ENCODE measurements at places on chromosomes 11 and 22. TPM values are rescaled to one million over a fixed set of nuclear protein-coding genes. Genes with fewer than 3 reads are reported as not detected.
A peak's percentile ranks its signal among the peaks of the same experiment; 100 is the strongest.

DNA sequence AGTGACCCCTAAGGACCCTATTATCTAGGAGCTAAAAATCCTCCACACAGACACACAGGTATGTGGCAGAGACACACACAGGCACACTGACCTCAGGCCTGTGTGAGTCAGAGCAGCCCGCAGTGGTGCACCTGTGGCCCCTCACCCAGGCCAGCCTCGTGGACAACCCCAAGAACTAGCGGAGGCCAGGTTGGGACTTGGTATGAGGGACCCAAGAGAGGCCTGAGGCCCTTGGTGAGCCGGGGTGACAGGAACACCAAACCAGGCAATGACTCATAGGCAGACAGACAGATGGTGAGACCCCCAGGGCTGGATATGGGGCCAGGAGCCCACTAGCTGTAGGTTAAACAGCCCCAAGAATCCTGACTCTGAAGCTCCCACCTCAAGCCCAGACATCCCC is 6.0 kb downstream of the CASTOR1 start:
- no peak for DNase-seq

DNA sequence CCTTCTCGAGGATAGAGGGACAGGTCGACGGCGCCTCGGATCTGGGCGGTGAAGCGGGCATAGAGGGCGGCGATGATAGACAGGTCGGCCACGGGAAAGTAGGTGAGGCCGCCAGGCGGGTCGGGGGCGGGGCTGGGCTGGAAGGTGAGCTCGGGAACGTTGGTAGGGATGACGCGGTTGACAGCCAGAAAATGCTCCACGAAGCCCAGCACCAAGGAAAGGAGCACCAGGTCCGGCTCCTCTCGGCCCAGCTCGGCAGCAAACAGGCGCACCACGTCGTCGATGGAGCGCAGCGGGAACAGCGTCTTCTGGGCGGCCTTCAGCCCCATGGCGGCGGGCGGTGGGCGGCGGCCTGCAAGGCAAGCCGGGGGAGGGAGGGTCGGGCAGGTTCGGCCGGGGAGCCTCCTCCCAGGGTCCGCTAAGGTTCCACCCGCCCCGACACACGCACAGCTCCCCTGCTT is 540 bp downstream of the MEN1 start:
- no peak for DNase-seq

CHST1 gene
- not detected for polyA plus RNA-seq

DNA sequence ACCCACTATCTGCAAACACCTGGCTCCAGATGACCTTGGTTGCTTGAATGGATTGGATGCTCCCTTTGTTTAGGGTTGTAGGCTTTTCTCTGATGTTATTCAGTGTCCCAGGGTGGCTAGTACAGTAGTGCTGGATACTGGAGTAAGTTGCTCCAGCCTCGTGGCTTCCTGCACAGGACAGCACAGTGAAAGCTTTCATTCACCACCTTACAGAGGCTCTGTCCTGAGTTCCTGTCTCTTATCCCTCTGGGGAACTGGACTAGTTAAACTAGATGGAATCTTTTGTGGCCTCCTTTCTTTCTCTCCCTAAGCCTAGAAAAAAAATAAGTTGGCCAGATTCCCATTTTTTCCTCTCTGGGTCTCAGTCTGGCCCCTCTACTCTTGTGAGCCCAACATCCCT is 42.6 kb downstream of the MRPL48 start:
- DNase-seq, result no peak

SAA4 gene
- not detected for polyA plus RNA-seq

DNA sequence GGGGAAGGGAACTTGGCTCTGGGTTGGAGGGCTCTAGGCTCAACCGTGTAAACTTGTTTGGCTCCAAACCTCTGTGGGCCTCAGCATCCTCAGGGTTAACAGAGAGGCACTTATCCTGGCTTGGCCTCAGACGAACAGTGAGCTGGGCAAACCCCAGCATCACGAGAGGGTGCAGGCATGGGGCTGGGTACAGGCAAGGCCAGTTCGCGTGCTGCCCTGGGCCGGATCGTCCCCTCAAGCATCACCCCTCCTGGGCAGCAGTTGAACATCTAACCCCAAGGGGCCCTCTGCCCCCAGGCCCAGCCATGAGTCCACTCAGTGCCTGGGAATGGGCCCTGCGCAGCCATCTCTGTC is 1.9 kb downstream of the EHBP1L1 start:
- DNase-seq, result no peak

GRCh38 chr11:113161711-113162591 is 152.4 kb upstream of the TTC12 start:
- DNase-seq, result no peak

DNA sequence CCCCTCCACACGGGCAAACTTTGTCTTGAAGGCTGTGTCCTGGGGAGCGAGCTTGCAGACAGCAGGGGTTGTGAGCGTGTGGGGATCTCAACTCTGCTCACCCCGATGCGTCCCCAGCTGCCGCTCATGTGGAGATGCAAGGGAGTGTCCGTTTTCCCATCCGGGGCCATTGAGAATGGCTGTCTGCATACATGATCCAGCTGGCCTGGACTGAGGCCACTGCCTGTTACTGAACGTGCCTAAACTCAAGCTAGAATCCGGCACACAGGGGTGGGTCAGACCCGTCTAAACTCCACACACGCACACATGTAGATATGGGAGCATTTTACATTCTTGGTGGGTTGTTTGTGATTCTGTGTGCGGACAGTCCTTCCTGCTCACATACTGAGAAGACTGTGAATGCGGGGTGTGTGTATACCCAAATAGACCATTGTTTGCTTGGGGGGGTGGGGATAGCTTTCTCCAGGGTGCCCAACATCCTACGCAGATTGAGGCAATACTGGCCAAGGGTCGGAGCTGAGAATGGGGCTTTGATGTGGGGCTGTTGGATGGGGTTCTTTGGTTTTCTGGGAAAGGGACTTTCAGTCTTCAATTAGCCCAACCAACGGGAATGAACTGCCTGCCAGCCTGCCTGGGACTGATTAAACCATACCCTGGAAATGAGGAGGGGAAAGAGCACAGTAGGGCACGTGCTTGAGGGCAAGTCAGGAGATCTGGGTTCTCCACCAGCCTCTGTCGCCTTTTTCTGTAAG is 60.4 kb downstream of the ST3GAL4 start:
- no peak for DNase-seq

NLRX1 gene
- polyA plus RNA-seq, result 6.4 TPM

DNA sequence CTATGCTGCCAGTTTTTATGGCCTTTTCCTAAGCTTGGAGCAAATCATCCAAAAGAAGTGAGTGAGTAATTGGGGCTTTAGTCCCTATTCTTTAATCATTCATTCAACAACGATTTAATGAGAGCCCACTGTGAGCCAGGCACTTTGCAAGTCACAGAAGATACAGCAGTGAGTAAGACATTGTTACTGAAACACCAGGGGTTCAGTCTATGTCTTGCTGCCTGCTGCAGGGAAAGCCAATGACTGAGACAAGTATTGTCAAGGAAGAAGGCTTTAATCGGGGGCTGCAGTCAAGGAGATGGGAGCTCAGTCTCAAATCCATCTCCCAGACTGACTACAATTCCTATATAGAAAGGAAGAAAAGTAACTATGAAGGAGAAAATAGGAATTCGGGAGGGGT is 228.3 kb downstream of the FAM181B start:
- DNase-seq, result no peak

DNA sequence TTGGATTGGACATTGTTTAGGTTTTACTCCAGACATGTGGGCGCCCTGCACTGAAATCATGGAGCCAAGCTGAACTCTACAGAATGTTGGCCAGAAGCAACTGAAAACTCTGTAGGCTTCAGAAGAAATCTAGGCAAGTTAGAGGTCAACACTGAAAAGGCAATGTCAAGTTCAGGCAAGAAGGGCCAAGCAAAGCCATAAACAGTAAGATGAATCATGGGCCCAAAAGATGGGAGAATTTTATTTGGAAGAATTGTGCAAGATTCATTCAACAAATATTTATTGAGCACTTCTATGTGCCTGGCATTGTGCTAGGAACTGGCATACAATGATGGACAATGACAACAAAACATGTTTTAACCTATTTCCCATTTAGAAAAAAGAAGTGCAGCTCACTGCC is 10.9 kb downstream of the HOATZ start:
- no peak for DNase-seq

DNA sequence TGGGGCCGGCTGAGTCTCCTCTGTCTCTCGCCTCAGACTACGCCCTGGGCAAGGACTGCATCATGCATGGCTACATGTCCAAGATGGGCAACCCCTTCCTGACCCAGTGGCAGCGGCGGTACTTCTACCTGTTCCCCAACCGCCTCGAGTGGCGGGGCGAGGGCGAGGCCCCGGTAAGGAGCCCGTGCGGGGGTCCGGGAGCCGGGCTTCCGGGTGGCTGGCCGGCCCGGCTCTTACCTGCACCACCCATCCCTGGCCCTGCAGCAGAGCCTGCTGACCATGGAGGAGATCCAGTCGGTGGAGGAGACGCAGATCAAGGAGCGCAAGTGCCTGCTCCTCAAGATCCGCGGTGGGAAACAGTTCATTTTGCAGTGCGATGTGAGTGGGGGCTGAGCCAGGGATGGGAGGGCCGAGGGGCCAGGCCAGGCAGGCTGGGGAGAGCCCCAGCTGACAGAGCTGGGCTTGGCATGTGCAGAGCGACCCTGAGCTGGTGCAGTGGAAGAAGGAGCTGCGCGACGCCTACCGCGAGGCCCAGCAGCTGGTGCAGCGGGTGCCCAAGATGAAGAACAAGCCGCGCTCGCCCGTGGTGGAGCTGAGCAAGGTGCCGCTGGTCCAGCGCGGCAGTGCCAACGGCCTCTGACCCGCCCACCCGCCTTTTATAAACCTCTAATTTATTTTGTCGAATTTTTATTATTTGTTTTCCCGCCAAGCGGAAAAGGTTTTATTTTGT is 4.1 kb upstream of the ANKRD13D start:
- no peak for DNase-seq

GRCh38 chr11:57527056-57527631 is 3.4 kb downstream of the TIMM10 start:
- peak; percentile 68 for DNase-seq

GRCh38 chr11:112670806-112671570 is 290.2 kb upstream of the NCAM1 start:
- DNase-seq, result no peak

DNA sequence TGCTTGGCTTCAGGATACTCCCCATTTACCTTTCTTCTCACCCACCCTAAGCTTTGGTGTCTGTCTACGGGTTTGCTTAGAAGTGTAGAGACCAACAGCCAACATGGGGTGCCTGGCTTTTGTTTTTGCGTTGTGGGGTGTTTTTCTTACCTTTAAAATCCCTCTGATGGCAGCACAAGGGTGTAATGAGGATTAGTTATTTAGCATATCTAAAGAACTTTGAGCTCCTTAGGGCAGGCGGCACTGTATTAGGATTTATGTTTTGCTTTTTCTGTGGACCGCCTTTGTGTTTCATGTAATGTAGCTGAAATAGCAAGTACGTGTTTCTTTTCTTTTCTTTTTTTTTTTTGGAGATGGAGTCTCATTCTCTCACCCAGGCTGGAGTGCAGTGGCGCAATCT is 8.9 kb downstream of the AP2A2 start:
- no peak for DNase-seq

ZNF280B gene
- polyA plus RNA-seq, result 0.70 TPM

OR8B2 gene
- polyA plus RNA-seq, result not detected

DNA sequence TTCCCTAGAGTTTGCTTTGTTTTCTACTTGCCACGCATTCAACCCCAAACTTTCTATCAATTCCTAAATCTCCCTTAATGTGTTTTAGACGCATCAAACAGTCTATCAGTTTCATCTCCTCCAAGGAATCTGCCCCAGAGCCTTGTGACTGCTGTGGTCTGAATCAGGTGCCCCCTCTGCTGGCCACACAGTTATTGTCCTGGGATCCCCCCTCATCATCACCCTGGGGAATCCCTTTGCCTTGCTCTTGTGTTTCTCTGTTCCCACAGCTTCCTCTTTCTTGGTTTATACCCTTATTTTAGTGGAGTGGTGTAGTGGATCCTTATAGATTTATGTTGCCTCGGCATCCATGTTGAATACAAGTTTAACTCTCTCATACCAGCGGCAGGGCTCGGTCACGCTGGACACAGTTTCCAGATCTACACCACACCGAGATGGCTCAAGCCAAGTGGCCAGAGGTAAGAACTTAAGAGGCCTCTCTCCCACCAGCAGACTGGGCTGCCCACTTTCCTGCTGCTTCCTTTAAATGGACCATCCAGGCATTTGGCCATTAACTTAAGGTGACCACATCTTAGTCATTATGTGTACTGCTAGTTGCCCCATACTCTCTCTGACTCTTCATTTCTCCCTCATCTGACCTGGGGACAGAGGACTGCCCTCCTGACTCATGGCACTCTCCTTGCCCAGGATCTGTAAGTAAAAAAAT is 8.2 kb downstream of the UPB1 start:
- DNase-seq, result peak; percentile 50

- DNase-seq, result no peak
Measured at GRCh38 chr11:73236854-73237253, 18.8 kb downstream of the P2RY2 start.

DNA sequence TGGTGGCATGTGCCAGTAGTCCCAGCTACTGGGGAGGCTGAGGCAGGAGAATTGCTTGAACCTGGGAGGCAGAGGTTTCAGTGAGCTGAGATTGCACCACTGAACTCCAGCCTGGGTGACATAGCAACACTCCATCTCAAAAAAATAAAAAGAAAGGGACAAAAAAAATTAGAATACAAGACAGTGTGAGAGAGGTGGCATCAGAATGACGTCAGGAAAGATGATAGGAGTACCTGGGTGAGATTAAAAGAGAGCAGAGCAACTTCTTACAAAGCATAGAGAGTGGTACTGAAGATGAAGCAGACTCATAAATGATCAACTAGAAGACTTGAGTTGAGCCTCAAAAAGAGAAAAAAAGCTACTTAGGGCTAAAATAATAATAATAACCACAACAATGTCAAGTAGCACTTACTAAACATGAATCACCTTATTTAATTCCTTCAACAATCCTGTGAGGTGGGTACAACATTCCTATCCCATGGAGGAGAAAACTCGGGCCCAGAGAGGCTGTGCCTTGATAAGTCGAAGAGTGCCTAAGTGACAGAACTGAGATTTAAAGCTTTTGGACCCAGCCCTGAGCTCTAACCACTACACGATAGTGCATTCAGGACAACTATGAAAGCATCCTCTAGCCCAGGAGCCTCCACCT is 5.2 kb upstream of the SLN start:
- DNase-seq, result no peak

DNA sequence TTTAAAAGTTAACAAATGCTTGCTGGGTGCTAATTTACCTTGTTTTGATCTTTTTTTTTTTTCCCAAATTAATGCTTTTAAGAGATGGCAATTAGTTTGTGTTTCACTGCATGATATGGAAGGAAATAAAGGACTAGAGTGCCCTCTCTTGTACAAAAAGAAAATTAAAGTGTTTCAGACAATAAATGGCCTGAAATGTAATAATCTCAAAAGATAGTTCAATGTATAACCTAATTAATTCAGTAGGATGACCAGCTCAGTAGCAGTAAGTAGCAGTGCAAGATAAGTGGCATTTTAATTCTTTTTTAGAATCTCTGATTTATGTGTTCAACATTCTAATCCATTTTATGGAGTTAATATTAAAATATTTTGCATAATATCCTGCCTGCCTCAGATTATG is 39.9 kb upstream of the MYO18B start:
- DNase-seq, result no peak

- no peak for DNase-seq
Measured at GRCh38 chr11:74319139-74319816, 7.8 kb upstream of the P4HA3 start.

RASSF10 gene
- polyA plus RNA-seq, result not detected

GRCh38 chr22:25085930-25086901 is 113.4 kb upstream of the CRYBB3 start:
- DNase-seq, result no peak

Data from CD4-positive, CD25-positive, alpha-beta regulatory T cell (primary cell).